IMR-90 (cell line): ENCODE measurements at places on chromosomes 16 and 17. TPM values are rescaled to one million over a fixed set of nuclear protein-coding genes. Genes with fewer than 3 reads are reported as not detected.

ACSM2B gene
- total RNA-seq = not detected in 2 replicates

SPNS3 gene
- total RNA-seq = 0.18 TPM in 1 of 2 replicates, not detected in the other

TBX2 gene
- total RNA-seq = 20.1 and 23.6 TPM in 2 replicates

CD300A gene
- total RNA-seq = not detected in 2 replicates

CNTD1 gene
- total RNA-seq = not detected in 2 replicates
